Ovary (tissue), 10 donors: ENCODE measurements at places on chromosomes 2 and 18.

- no peak for DNase-seq
These were observed 13.0 kb downstream of the KIF5C start for GRCh38 chr2:148888003-148888501.

GRCh38 chr2:231655488-231655887, 52.8 kb upstream of the PTMA start:
- no peak for DNase-seq

GRCh38 chr2:3433339-3433699, 53.8 kb downstream of the TRAPPC12 start:
- no peak for DNase-seq

GRCh38 chr2:73031095-73031678, 40.3 kb downstream of the SFXN5 start:
- DNase-seq: no peak

DNA sequence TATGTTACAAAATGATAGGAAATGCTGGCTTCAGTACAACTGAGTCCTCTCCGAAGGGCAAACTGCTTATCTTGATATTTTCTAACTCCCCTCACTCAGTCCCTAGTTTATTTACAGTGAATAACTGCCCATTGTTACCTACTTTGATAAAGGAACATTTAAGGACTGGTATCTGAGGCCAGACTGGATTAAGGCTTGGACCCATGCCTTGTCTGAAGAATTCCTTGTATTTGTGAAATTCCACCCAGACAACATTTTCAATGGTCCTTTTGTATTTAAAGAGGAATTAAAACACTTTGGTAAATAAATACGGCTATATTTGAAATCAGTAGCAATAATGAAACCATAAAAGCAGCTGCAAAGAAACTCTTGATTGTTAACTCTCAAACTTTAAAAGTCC, 58.3 kb downstream of the PELI1 start:
- no peak for DNase-seq

DNA sequence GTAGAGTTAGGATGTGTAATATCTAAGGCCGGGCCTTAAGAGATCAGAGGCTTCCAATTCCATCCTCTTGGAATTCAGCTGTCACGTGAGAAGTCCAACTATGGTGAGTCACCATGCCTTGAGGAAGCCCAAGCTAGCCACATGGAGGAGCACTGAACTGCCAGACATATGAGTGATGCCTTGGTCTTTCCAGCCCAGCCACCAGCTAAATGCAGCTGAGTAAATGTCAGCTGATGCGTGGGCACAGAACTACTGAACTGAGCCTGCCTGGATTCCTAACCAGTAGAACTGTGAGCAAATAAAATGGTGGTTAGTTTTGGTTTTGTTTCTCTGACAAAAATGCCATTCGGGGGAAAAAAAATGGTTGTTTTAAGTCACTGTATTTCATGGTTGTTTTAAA, 153.7 kb upstream of the SERTAD2 start:
- no peak for DNase-seq

GRCh38 chr2:165402162-165402561, 67.3 kb upstream of the CSRNP3 start:
- DNase-seq: no peak

DNA sequence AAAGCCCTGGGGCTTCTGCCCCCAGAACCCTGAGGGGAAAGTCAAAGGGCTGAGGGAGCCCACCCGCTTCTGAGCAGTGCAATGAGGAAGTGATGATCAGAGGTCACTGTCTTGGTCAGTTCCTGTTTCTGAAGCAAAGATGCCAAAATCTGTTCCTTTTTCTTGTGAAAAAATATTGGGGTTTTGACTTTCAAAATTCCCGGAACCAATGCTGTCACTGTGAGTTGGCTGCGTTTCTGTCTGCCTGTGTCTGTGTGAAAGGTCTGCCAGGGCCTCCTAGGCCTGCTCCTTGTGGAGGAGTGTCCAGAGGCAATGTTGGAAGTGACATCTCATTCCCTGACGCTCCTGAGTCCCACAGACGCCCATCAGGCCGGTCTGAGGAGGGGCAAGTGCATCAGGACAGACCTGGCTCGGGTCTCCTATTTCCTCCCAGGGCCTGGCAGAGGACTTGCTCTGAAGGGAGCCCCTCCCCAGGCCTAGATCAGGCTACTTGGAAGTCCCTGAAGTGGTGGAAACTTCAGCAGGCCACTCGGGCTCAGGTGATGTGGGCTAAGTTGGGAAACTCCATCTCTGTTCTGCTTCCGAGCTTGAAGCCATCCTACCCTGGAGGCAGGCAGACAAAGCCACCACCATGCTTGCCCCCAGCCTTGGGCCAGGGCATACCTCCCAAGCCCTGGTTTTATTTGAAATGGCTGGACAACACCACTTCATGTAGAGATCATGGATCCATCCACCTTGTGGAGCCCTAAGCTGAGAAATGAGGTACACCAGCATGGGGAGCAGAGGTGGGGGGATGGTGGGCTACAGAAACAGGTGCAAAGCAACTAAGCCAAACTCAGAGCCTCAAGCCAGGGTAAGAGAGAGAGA, 51.0 kb downstream of the PKDCC start:
- peak; percentile 15 for DNase-seq

- DNase-seq: no peak
These were observed 26.1 kb upstream of the HNMT start for GRCh38 chr2:137938204-137938603.
